ENCODE measurements at places on chromosomes 2 and 18.

DNA sequence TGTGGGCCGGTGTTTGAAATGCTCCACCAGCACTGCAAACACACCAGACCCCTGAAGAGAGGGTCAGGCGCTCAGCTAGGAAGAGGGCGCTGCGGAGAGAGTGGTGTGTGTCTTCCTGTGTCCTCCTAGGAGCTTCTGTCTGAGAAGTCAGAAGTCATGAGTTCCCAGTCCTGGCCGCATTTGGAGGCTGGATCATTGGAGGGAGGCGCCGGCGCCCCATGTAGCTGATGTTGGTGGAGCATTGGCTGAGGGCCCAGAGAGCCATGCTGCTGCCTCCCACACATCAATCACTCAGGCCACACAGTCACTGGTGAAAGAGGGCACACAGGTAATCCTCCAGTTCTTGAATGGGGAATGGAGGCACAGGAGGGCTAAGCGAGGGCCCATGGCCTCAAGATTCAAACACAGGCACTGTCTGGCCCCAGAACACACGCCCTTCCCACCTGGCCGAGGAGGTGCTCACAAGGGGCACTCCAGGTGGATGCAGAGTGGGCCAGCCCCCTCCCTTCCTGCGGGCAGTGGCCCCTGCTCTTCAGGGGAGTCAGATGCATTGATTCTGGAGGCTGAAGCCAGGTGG, 66.3 kb downstream of the RRM2 start:
- no peak for DNase-seq

DNA sequence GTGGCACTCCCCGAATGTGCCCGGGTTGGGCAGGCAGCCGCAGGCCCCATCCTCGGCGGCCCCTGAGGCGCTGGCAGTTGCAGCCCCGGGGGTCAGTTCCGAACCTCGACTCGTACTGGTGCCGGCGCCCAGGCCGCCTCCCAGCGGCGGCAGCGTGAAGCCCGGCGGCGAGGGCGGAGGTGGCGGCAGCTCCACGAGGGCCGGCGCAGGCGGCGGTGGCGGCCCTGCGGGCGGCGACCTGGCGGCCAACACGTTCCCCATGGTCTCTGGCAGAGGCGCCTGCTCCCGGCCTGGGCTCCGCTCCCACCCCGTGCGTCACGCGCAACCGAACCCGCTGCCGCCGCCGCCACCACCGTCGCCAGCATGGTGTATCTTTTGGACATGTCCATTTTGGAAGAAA, 196.3 kb downstream of the CCDC74A start:
- no peak for DNase-seq

DNA sequence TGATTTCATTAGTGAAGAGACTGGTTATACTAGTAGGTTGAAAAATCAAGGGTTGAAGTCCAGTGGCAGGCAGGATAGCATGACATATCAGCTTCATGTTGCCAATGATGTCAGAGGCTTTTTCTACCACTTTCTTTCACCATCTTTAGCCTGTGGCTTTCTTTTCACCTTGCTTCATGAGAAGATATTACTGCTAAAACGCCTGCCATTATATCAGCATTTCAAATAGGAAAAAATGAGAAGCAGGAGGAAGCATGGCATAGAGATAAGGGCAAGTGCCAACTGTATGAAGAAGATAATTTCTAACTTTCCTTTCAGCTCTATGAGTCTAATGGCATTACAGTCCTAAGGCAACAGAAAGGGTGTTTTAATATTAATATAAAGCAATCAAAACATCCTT, 270.2 kb upstream of the SYT4 start:
- no peak for DNase-seq

DNA sequence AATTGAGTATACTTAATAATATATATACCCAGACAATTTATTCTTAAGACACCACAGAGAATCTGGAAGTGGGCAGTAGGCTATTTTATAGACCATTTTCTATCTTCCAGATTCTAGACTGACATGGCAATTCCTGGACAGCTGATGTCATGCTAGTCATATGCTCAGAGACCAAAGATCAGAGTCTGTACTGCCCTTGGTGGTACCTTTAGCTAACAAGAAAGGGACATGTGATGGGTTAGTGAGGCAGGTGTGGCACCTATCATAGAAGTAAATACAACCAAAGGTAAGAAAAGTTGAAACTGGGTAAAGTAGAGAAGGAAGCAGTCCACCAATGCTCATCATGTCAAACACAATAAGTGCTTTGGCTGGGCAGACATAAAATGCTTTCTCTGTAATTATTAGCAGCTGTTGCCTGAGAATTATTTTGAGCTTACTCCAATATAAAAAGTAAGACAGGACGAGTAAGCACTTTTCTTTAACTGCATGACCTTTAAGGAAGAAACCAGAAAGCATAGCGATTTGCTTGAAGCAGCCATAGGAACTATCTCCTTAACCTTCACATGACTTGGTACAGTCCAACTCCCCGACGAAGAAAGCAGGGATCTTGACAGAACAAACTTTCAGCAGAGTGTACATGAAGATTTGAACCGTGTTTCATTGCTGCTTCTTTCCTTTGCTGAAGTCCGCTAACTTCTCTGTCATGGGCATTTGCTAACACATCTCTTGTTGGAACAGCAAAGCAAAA, 47.1 kb downstream of the SLC40A1 start:
- no peak for DNase-seq

GRCh38 chr2:181190711-181191110, 210.3 kb downstream of the UBE2E3 start:
- DNase-seq: no peak

DNA sequence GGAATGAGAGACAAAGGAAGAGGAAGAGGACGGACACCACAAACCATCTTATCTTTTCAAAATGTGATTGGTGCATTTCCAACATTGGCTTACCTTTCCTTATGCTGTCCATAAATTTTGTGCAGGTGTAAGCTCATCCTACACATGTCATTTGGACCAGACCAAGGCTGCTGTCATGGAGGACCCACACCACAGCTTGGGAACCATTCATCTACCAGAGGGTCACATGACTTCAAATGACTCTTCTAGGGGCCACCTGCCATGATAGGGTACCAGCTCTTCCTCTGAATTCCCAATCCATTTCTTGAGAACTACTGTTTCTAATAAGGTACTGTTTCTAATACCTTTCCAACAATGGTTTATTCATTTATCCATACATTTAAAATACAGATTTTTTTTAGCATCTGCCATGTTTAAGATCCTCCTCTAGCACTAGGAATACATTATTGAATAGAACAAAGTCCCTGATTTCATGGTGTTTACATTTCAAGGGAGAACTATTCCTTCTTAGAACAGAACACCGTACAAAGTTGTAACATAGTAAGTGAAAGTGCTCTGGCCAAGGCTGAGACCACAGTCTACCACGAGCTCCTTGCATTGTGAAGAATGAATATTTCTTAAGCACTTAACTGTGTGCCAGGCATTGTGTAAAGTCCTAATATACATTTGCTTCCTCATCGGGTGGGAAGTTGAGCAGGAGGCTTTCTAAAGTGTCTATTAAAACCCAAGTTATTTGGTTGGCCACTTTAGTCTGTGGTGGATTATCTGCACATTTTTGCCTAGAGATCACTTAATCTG, 246.1 kb upstream of the FN1 start:
- DNase-seq: no peak

DNA sequence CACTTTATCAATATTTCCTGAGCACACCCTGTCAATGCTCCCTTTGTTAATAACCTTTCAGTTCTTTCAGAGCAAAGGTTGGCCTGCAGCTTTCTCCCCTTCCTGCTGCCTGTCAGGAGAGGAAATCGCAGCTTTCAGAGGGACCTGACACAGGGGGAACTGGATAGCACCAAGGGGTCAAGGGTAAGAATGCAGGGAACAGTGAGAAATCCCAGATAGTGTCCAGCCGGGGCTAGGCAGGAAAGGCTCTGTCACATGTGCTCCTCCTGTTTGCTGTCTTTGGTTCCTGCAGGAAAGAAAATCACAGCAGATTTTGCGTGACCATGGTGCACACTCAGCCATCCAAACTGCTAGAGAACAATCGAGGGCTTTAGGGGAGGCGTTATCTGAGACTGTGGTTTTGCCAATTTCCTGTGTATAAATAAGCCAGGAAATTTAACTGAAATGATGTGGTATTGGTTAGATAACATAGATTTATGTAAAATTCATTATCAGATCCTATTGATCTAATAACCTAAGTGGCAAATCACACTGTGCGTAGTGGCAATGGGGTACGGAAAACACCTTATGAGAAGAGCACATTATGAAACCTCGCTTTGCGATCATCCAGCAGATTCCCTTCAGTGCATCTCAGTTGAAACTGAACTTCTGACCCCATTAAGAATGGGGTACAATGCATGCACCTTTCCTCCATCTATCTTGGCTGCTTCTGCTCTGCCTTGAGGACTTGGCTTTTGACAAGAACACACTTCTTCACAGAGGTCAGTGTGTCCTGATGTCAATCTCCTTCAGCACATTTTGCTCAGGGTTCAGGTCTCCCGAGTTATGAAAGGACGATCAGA, 178.0 kb downstream of the ICOS start:
- no peak for DNase-seq

DNA sequence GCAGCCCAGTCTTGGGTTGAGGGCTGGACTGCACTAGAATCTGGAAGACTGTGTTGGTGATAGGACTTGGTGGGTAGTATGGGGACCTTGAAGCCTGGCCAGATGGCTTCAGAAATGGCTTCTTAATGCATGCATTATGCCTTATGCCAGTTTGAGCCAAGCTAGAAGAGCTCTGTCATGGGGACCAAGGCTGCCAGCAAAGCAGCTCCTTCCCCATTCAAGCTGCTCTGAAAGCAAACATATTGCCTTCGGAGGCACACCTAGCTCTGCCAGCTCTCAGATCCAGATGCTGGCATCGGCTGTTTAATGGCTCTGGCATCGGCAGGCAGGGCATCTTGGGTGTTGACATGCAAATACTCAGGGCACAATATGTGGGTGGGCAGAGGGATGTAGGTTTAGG, 59.0 kb upstream of the IGFBP5 start:
- DNase-seq: no peak

DNA sequence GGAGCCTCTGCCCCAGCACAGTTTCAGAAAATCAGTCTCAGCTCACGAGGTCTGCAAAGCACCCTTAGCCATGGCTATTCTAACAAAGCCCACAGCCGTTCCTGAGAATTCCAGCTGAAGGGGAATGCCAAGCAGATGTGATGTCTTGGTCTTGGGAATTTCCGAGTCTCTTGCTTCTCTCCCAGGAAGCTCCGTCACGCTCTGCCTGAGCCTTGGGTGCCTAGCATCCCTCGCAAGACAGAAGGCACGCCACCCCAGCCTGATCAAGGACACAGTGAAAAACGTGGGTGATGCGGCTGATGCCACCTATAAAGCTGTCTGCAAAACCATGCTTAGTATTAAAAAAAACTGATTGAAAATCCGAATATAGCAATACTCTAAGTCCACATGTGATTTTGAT, 254.6 kb downstream of the SH3BP4 start:
- no peak for DNase-seq

DNA sequence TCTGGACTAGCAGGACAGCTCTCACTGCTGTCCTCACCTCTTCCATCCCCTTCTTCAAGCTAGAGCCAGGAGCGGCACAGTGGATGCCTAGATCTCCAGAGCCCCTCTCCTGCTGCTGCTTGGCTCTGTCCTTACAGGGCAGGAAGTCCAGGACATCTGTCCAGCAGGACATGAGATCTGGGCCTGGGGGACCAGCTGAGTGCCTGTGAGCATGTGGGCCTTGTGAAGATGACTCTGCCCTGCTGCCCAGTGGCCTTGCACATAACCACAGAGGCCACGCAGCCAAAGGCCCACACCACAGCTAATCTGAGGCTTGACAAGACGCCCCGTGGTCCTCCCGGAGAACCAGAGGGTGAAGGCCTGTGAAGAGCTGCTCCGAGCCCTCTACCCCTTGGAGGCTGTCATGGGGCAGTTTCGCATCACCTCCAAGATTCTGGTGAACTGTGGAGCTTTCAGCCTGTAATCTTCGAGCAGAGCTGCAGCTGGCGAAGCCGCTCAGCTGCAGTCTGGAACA, 516.7 kb upstream of the HS6ST1 start:
- no peak for DNase-seq

GRCh38 chr2:109188898-109189297, 59.9 kb downstream of the SH3RF3 start:
- DNase-seq: no peak

- DNase-seq: no peak
These were observed 54.4 kb downstream of the HEATR5B start for GRCh38 chr2:37029758-37030157.

GRCh38 chr2:66957198-66957597, 439.9 kb upstream of the ETAA1 start:
- no peak for DNase-seq

Measured in stimulated activated CD4-positive, alpha-beta T cell treated with anti-CD3 and anti-CD28 coated beads, Interleukin-12 subunit alpha, Interleukin-12 subunit beta, amount 100 ng/mL, for 48 hours (primary cell).